ENCODE measurements at places on chromosomes 2 and 18.

DNA sequence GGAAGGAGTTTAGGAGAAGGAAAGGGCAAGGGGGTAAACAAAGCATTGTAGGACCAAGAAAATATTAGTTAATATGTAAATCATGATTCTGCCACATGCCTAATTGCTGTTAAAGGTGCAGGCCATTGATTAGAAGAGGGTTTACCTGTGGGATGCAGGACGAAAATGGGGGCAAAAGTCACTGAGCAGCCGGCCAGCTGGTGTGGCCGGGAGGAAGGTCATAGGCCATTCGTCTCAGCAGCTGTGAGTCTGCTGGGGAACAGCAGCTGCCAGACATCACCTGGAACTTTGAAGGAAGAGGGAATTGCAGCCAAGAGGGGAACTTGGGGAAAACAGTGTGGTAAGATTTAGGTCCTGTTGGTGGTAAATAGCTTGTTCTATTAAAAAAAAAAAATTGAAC is 184.4 kb downstream of the DYSF start:
- no peak for DNase-seq

DNA sequence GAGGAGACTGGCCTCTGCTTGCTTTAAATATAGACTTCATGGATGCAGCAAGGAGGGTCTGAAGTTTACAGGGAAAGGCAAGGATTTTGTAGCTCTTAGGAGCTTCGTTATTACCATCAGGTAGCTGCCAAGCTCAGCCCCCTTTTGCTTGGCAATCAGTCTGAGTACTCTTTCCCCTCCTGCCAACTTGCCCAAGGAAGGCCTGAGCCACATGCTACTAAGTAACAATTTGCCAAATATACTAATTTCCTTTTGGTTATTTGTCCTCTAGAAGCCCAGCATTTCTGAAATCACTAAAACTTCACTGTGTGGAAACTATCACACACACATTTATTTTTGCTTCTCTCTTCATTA is 85.5 kb upstream of the ITPRID2 start:
- DNase-seq = no peak

GRCh38 chr2:65548576-65549256 is 116.3 kb upstream of the SPRED2 start:
- no peak for DNase-seq

DNA sequence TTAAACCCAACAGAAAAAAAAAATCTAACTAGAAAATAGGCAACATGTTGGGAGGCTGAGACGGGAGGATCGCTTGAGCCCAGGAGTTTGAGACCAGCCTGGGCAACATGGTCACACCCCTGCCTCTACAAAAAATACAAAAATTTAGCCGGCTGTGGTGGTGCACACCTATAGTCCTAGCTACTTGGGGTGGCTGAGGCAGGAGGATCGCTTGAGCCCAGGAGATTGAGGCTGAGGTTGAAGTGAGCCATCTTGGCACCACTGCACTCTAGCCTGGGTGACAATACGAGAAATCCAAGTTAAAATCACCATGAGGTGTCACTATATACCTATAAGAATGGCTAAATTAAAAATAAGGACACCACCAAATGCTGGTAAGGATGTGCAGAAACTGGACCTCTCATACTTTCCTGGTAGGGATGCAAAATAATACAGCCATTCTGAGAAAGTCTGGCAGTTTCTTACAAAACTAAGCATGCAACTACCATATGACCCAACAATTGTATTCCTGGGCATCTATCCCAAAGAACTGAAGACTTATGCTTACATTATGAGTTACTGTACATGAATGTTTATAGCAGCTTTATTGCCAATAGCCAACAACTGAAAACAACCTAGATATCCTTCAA is 2.2 kb downstream of the SEPTIN10 start:
- DNase-seq = no peak

- DNase-seq = no peak
Measured at GRCh38 chr18:46859855-46860254, 57.5 kb downstream of the PIAS2 start.

GRCh38 chr2:84768840-84769239 is 112.0 kb downstream of the TRABD2A start:
- DNase-seq = no peak

- no peak for DNase-seq
Measured at GRCh38 chr18:63342206-63342605, 22.6 kb upstream of the BCL2 start.

DNA sequence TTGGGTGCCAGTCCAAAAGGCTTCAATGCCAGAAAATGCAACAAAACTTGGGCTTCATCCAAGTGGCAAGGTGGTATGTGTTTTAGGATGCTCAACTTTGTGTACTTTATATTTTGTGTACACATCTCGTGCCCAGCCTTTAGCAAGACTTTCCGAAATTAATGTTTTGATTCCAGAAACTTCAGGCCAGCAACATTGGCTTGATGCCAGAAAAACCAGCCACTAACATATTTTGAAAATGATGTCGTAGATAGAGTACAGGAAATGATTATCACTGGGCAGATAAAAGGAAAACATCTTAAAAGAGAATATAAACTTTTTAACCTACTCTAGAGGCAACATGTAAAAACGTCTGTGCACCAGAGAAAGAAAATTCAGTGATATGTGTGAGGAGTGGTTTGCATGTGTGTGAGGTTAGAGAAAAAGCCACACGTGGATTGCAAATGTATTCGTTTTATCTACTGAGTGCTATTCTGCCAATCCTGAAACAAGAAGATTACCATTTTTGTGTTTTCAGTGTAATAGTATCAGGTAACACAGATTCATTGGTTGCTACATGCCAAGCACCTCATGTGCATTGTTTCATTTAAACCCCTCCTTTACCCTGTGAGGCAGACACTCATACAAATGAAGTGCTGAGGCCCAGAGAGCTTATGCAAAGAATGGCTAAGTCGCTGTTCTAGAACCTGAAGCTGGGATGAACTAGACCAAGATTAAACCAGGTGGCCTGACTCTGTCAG is 264.8 kb downstream of the C1D start:
- no peak for DNase-seq

DNA sequence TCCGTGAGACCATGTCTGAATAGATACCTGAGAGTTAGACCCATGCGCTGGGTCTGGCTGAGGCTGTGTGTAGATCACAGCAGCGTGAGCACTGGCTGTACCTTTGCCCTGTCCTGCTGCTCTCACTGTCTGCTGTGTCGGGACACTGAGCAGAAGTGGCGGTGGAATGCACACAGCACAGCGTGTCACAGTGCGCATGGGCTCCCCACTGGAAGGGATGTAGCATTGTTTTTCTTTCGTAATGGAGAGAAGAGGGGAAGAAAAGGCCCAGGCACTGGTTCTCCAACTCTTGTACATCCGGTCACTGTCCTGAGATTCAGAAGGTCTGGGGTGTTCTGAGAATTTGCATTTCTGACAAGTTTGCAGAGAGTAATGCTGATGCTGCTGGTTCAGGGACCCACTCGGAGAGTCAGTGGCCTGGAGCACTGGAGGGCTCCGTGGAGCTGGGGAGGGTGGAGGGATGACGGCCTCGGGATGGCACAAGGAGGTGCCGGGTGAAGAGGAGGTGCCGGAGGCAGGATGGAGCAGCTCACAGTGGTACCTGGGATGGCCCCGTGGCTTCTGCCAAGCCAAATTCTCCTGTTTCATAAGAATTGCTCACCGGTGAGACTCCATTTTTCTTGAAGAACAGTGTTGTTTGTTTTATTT is 252.8 kb downstream of the LDLRAD4 start:
- DNase-seq = no peak

DNA sequence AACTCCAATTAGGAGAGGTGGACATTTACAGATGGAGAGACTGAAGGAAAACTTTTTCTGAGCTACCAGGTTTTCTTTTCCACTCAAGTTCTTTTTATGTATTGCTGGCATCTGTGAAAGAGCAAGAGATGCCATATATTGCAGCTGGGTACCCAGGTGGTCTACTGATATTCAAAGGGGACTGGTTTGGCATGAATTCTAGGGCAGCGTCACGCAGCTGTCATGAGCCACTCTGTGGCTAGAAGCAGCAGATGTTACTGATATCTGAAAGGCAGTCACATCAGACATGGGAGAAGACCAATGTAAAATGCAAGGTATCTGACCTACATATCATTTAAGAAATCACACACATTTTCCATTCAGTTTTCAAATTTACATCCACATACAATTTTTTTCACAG is 408.8 kb downstream of the GALNT13 start:
- DNase-seq = no peak

- no peak for DNase-seq
Measured at GRCh38 chr2:174740721-174741120, 23.6 kb downstream of the CHRNA1 start.

- no peak for DNase-seq
Measured at GRCh38 chr18:52991246-52991645, 651.2 kb downstream of the DCC start.

- DNase-seq = no peak
Measured at GRCh38 chr2:182391443-182391842, 35.4 kb downstream of the PDE1A start.

GRCh38 chr2:220931491-220931890 is 640.6 kb downstream of the EPHA4 start:
- no peak for DNase-seq

- no peak for DNase-seq
Measured at GRCh38 chr2:13662055-13662454, 945.3 kb downstream of the TRIB2 start.

- DNase-seq = peak; percentile 17
Measured at GRCh38 chr2:224951723-224952481, 90.4 kb downstream of the DOCK10 start.

- no peak for DNase-seq
Measured at GRCh38 chr2:185628985-185629384, 109.6 kb upstream of the FSIP2 start.

DNA sequence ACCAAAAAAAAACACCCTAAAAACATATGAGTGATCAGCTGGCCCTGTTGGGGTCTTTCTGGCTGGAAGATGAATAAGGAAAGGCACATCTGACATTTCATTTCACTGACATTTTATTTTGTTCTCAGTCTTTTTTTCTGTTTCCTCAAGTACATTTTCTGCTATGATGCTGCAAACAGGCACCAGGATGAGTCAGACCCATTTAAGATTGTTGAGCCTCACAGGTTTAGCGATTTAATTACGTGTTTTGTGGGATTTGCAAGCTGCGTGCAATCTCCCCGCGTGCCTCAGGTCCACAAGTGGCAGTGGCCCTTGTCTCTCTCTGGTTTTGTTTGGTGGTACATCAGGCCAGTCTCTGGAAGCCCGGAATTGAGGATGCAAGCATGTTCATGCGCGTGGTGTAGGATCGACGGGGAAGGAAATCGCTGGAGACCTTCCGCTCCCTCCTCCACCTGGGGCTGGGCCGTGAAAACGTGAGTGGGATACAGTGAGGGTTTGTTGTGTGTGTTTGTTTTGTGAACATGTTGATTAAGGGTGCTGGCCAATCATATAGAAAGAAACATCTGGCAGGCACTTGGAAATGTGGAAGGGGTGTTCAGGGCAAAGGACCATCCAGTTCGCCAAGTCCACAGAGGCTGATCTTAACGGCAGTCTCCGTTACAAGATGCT is 120.2 kb upstream of the ZNF516 start:
- no peak for DNase-seq

- no peak for DNase-seq
Measured at GRCh38 chr2:207183506-207183905, 17.8 kb upstream of the KLF7 start.

DNA sequence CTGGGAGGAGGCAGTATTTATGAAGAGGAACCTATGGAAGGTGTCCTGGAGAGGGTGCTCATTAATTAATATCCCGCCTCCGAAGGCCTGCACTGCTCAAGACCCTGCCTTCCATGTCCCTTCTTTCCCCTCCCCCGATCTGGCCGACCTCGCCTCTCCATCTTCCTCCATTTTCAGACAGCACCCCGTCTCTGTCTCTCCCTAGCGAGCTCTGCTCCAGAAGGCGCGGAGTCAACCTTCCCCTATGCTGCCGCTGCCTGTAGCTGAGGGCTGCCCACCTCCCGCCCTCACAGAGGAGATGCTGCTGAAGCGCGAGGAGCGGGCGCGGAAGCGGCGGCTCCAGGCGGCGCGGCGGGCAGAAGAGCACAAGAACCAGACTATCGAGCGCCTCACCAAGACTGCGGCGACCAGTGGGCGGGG is 1.1 kb upstream of the WBP1 start:
- DNase-seq = no peak

DNA sequence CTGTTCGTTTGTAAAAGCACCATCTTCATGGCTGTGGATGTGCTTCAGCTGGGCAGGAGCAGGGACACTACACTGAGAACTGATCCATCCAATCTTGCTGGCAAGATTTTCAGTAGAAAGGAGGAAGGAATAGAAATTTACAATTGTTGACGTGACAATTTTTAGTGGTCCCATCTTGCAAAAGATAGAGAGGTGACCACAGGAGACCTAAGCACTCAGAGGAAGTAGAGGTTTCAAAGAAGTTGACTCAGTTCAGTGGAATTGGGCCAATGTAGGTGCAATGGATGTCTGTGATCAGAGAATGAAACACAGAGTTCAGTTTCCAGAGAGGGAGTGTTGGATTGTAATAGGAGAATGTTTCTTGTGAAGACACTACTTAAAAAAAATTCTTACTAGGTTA is 1.4 kb downstream of the UGT1A5 start:
- no peak for DNase-seq

- no peak for DNase-seq
Measured at GRCh38 chr2:235002198-235003095, 50.6 kb downstream of the SH3BP4 start.

DNA sequence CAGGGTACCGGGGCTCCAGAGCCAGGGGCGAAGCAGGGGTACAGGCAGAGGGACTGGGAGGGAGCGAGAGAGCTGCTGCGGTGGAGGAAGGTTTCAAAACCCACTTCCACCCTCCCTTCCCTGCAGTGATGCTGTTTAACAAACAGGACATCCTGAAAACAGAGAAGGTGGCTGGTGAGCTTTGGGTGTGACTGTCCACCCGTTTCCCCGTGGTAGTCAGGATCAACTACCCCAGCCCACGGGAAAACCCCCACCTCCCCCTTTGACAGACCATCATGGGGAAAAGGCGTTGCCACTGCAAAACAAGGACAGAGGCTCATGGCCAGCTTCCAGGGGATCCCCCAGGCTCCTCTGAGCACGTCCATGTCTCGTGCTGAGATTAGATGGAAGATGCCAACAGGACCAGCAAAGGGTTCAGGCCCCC is 12.9 kb downstream of the TMEM185B start:
- DNase-seq = no peak

GRCh38 chr2:144156736-144157640 is 362.9 kb downstream of the ZEB2 start:
- no peak for DNase-seq

GRCh38 chr2:39642051-39642718 is 23.5 kb upstream of the TMEM178A start:
- no peak for DNase-seq

DNA sequence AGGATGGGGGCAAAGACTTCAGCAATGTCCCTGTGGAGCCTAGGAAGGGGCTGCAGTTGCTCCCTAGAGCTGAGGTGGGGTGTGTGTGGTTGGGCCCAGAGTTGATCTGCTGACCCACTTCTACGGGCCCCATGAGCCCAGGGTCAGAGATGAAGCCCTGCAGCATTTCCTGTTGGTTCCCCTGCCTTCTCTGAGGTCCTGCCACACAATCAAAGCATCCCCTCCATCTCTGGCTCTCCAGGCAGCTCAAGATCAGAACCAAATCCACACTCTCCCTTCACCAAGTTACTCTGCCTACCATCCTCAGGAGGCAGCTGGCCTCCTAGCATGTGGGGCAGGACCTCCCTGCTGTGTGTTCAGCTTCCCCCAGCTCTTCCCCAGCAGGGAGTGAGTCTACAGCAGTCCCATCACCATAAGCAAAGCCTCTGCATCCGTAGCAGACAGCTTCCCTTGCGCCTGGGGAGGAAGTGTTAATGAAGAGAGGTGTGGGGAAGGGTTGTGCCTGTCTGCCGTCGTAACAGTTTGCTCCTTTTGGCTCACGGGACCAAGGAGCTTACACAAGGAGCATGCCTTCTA is 26.9 kb downstream of the TMEM247 start:
- DNase-seq = no peak
